ENCODE measurements at places on chromosomes 16 and 17.

DNA sequence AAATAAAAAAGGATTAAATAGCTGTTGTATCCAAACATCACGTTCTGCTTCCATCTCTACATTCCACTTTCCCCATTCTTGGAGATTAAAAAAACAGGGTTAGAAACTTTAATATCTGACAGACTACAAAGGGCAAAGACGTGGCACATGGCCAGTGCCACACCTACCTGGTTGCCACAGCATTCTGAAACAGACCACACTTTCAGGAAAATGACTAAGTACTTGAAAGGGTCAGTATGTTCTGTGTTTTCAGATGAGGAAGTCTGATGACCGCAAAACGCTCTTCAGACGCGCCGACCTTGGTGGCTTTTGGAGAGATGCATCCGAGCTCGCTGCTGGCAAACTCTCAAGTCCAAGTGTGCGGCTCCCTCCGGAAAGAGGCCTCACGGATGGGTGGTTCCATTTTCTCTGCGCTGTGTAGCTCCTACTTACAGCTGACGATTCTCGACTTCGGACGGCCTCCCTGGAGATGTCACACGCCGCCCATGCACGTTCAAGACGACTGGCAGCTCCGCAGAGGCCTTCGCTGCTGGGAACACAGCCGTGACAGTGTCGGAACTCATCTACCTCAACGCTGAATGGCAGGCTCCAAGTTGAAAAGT is 15.5 kb downstream of the MAP1LC3B start:
- DNase-seq, result no peak

- DNase-seq, result no peak
These were observed 556.6 kb upstream of the SALL1 start for GRCh38 chr16:51707666-51708065.

- DNase-seq, result peak; percentile 61
These were observed 3.3 kb upstream of the N4BP1 start for GRCh38 chr16:48613061-48613957.

DNA sequence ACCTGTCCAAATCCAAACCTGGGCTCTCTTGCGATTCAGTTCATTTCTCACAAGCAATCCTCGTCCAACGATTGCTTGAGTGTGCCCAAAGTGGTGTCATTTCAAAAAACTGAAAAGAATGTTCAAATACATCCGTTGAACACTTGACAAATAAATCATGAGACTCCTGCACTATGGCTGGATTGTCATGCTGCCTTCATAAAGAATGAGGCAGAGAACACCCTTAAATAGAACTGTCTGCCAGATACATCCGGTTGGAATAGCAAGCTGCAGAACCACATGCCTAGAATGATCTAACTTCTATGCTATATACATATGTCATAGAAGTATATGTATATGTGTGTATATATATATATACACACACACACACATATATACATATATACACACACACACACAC is 55.4 kb upstream of the HAPSTR1 start:
- no peak for DNase-seq

DNA sequence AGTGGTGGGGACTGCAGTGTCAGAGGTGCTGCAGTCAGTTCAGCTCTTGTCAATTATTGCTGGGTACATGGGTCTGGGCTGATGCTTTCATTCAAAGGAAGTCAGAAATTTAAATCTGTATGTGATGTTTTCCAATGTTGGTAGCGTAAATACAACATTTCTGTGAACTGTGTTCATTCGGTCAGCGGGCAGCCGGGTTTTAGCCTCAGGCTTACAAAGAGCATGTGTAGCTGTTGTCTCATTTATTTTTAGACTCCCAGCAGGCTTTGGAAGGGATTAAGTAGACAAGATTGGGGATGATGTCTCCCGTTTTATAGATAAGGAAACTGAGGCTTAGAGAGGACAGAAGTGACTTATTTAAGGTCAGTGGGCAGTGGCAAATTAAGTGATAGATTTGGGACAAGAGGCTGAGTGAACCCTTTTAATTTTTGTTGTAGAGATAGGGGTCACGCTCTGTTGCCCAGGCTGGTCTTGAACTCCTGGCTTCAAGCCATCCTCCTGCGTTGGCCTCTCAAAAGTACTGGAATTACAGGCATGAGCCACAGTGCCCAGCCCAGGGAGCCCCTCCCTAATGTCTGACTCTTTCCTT is 8.1 kb downstream of the AQP8 start:
- DNase-seq, result no peak

GRCh38 chr17:50837286-50837979 is 2.0 kb downstream of the WFIKKN2 start:
- no peak for DNase-seq

GRCh38 chr16:27434141-27435051 is 32.4 kb downstream of the IL21R start:
- no peak for DNase-seq

GRCh38 chr16:6335072-6335471 is 997.6 kb upstream of the RBFOX1 start:
- peak; percentile 3 for DNase-seq

DNA sequence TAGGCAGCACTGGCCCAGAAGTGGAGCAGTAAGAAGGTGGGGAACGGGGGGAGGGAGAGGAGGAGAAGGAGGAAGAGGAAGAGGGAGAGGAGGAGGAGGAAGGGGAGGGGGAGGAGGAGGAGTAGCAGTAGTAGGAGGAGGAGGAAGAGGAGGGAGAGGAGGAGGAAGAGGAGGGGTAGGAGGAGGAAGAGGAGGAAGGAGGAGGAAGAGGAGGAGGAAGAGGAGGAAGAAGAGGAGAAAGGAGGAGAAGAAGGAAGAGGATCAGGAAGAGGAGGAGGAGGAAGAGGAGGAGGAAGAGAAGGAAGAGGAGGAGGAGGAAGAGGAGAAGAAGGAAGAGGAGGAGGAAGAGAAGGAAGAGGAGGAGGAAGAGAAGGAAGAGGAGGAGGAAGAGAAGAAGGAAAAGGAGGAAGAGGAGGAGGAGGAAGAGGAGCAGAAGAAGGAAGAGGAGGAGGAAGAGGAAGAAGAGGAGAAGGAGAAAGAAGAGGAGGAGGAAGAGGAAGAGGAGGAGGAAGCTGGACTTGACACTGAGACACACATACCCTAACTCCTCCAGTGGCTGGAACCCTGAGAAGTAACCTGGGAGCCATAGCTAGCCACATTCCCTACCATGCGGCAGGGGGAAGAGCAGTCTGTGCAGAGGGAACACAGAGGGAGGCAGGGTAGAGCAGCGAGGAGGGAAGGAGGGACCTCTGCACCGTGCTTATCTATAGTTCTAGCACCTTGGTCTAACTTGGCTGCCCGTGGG is 35.8 kb downstream of the LRRC75A start:
- no peak for DNase-seq

DNA sequence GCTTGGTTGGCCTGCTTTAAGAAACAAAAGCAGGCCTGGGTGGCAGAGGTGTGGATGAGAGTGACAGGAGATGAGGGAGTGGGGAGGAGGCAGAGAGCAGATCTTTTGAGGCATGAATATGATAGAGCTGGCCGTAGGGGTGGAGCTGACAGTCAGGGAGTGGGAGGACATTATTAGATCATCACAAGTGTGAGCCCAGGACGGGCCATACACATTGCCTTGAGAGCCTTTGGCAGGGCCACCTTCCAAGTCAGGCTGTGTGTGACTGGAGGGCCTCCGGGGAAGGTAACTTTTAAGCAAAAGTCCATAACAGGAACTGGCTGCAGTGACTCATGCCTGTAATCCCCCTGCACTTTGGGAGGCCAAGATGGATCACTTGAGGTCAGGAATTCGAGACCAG is 26.3 kb downstream of the GINS3 start:
- no peak for DNase-seq

DNA sequence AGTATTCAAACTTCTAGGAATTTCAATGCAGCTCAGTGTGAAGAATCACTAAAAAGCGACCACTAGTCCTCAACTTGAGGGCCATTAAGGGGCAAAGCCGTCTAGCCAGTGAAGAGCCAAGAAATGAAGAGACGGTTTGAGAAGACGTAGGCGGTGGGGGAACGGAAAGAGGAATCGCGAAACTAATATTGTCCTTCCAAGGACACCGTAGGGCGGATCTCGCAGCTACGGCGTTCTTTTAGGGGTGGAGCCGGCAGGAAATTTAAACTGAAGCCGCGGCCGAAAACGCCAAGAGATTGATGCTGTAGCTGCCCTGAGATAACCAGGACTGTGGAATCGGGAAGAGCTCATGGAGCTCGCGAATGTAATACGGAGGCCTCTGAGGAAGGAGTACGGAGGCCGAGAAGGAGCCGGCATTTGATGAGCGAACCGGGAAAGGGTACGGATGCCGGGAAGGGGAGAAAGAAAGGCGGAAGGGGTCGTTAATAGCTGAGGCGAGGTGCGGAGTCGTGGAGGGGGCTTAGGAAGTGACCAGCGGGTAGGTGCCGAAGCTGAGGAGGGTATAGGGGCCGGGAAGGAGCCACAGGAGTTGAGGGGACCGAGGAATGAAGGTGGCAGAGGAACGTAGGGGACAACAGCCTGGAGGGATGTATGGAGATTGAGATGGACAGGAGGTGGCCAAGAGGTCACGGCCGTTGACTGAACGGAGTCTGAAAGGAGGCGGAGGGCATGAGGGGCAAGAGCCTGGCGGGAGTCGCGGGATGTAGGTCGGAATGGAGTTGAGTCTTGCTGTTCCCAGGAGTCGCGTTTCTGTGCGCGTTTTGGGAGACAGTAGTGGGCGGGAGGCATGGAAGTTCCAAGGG is at the start of gene DBF4B:
TSS of gene DBF4B (plus strand) at position 265 of the 863 bp plus-strand sequence. CDS start at position 421, 156 bp downstream.
- DNase-seq, result peak; percentile 93

DNA sequence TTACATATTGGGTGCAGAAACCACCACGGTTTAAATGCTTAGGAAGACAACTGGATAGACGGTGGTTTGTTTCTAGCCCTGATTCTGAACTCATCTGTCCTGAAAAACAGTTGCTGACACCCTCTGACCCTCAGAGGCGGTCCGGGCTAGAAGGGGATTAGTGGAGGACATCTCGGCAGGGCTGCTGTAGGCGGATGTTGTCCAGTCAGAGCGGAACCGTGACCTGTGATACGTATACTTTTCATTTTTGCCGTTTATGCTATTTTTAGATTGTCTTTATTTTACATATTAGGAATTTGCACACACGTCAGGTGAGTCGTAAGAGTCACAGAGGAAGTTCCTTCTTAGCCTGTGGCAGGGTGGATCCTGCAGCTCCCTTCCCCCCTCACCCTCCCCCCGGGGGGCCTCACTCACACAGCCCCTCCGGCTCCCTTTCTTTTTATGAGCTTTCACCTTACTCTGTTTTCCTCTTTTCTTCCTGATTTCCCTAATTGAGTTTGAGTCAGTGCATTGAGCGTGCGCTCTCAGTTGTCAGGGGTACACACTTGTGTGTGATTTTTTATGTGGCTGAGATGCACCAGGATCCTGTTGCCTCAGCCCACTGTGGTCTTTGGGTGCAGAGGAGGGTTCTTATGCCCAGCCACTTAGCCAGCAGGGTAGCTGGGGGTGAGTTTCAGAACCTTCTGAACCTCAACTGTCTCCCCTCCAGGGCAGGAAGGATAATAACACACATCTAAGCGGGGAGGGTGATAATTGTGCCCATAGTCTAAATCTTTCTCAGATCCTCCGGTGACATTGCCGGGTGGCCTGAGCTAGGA is 211.1 kb upstream of the CHMP6 start:
- DNase-seq, result no peak

DNA sequence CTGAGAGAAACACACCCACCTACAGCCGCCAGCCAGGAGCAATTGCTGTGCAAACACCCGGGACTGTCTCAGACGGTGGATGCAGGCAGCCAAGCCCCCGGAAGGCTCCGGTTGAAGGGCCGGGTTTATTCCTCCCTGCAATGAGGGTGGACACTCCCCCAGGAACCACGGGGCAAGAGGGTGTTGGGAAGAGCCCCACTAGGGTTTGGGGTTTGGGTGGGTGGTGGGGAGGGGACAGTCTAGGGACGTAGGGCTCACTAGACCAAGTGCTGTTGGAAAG is 19.2 kb downstream of the JPH3 start:
- no peak for DNase-seq

GRCh38 chr17:37787055-37787757 is 42.3 kb upstream of the HNF1B start:
- peak; percentile 75 for DNase-seq

- DNase-seq, result no peak
These were observed at the start of gene CLDN9 for GRCh38 chr16:3012828-3013420. TSS of gene CLDN9 (plus strand) at chr16:3012923. CDS start at chr16:3013363, 440 bp downstream.

DNA sequence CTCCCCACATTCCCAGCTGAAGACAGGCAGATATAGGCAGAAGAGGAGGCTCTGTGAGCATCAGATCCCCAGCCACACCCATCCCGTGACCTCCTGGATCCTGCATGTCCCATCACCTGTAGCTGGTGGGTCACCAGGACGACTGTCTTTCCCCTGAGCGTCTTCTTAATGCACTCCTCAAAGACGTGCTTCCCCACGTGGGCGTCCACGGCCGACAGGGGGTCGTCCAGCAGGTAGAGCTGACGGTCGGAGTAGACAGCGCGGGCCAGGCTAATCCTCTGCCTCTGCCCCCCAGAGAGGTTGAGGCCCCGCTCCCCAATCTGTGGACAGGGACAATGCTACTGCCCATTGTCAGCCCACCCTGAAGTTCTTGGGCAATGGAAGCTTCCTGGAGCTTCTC is 40.5 kb downstream of the ABCC12 start:
- no peak for DNase-seq

GRCh38 chr17:41583137-41584127 is 3.3 kb downstream of the KRT14 start:
- no peak for DNase-seq

DNA sequence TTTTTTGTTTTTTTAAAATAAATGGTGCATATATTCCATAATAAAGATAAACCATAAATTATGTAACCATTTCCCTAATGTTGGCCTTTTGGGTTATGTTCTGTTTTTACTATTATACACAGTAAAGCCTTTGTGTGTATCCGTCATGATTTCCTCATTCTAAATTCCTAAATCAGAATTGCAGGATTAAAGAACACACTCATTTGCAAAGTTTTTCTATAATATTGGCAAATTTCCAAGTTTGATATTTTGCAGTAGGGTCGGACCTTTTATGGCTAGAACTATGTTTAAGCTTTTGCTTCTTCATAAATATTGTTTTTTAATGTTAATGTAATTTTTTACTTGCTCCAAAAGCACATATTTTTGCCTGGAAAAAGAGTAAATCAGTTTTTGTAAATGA is 16.6 kb downstream of the GOSR1 start:
- DNase-seq, result no peak

- no peak for DNase-seq
These were observed 432.7 kb upstream of the ASIC2 start for GRCh38 chr17:33725675-33726271.

DNA sequence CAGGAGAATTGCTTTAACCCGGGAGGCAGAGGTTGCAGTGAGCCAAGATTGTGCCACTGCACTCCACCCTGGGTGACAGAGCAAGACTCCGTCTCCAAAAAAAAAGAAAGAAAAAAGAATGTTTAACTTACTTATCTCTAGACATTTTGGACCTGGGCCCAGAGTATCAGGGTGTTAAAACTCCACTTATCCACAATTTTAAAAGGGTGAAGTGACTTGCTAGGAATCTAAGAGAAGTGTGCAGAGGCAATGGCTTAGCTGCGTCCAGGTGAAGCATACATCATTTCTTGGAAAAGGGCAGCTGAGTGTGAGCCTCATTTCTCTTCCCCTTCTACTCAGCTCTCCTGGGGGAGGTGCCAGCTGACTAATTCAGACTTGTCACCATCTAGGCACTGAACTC is 25.1 kb downstream of the ALDH3A2 start:
- no peak for DNase-seq

- no peak for DNase-seq
These were observed 39.8 kb downstream of the USP43 start for GRCh38 chr17:9684955-9685621.

Measured in renal pelvis (tissue), 12 donors.